ENCODE measurements at places on chromosomes 7 and 10.

GRCh38 chr10:59177031-59177797, 771 bp downstream of the PHYHIPL start:
- DNase-seq: peak; percentile 58

GRCh38 chr10:122295451-122295809, 24.3 kb downstream of the BTBD16 start:
- no peak for DNase-seq

DNA sequence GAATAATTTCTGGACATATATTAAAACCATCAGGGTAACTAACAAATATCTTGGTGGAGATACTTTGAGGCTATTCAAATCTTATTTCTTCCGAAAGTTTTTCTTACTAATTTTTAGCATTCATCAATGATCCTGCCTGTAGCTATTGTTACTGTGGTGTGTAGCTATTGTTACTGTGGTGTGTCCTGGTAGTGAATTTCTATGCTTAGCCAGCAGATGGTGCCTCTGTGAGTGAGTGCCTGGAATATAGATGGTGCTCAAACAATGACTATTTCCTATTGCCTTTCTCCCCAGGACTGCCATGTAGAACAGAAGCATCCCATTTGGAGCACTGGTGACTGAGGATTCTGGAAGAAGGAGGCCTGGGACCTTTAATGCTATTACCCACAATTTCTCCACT, 245.7 kb downstream of the CCSER2 start:
- DNase-seq: no peak

DNA sequence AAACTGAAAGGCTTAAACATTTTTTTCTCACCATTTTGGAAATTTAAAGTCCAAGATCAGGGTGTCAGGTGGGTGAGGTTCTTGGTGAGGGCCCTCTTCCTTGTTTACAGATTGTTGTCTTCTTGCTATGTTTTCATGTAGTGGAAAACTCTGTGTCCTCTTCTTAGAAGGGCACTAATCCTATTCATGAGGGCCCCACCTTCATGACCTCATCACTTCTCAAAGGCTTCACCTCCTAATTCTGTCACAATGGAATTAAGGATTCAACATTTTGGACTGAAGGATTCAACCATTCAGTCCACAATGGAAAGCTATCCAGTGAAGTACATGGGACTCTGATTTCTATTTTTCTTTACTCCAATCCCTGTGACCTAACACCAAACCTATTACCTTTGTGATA, 27.3 kb downstream of the MACC1 start:
- no peak for DNase-seq

- no peak for DNase-seq
Measured at GRCh38 chr7:130157700-130158099, 47.5 kb downstream of the TMEM209 start.

DNA sequence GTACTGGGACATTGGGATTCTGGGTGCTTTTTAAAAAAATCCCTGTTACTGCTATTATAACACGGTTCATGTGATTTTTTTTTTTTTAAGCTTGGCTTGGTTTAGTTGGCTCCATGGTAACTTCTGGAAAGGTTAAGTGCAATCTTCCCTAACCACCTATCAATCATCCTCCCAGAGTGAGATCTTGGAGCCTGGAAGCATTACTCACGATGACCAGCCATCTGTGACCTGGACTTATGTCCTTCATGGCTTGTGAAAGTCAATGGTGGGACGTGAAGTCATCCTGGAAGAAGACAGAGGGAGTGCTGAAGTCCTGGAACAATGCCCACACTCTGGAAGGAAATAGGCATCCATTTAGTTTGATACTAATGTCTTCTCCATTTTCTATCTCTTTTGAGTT, 135.5 kb upstream of the FRMD4A start:
- no peak for DNase-seq

GRCh38 chr10:47269294-47269693, 30.7 kb upstream of the GDF10 start:
- DNase-seq: no peak

- no peak for DNase-seq
Measured at GRCh38 chr10:47351899-47352815, 4.0 kb downstream of the RBP3 start.

GRCh38 chr10:16887565-16887964, 70.3 kb upstream of the RSU1 start:
- DNase-seq: no peak

- no peak for DNase-seq
Measured at GRCh38 chr7:140078392-140078791, 15.6 kb upstream of the PARP12 start.

DNA sequence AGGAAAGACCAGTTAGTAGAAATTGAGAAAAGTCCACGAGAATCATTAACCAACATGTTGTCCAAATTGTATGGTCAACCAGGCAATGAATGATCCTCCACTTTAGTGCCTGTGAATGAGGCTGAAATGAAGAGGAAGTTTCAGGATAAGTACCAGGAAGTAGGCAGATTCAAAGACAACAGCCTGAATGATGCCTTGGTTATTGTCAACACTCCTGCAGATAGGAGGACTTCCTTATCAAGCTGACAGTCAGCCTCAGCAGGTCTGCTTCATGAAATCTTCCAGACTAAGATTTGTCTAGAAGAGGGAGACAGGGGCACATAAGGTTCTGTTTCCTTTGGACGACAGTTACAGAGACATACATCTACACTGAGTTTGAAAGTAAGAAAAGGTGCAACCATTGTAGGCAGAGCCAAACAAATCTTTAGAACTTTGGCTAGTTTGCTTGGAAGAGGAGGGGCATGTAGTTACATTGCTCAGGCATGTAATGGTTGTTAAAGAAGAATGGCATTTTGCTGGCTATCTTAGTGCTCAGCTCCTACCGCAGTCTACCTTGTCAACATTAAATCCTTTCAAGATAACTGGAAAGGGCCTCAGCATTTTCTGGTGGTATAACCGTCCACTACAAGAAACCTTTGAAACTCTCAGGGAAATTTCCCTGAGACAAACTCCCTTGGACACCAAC, 81.4 kb downstream of the ABI1 start:
- DNase-seq: no peak

DNA sequence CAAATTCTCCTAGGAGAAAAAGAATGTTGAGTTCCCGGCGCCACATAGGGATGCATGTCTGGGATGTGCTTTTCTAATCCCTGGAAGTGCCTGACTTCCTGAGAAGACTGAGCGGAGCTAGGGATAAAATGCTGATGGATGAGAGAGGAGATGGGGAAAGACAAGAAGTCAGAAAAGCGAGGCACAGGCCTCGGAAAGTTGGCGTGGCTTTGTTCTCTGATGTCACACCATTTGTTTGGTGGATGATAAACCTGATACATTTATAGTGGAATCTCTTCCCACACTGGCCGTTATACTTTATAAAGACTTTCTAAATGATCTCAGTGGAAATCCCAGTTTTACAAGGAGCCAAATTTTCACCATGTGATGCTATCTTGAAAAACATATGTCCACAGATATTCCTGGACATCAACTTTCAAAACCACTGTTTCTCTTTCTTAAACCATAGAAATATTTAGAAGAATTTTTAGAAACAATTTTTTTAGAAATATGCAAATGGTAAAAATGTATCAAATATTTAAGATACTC, 188.8 kb upstream of the SVIL start:
- no peak for DNase-seq

DNA sequence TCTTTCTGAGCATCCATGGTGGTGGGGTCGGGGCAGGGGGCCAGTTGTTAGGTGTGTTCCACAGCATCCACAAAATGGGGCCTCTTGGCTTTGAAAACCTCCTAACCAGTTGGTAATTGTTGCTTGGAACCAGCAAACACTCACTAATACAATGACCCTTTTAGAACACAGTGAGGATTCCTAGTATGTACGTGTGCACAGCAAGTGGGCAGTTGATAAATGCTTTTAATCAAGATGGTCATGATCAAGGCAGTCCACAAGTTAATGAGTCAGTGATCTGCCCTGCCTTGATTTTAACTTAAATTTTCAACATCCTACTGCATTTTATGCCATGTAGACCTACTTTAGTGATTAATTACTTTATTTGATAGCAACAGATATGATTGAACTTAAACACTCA, 103.1 kb downstream of the ETV1 start:
- no peak for DNase-seq

- DNase-seq: no peak
Measured at GRCh38 chr7:155343150-155343549, 45.5 kb downstream of the INSIG1 start.

- no peak for DNase-seq
Measured at GRCh38 chr10:44858988-44859387, 52.1 kb upstream of the TMEM72 start.

DNA sequence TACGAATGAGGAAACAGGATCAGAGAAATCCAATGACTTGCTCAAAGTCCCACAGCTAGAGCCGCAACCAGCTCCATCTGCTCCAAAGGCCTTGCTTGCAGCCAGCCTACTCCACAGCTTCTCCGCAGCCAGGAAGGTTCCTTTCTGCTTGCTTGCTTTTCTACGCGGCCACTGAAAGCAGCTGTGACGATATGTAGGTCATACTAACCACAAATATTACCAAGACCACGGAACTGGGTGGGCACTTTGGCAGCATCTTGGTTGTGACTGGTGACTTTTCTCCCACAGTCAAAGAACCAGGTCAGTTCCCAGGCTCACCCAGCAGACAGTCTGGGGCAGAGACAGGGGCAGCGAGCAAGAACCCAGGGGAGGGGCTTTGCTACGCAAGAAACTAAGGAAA, 86.4 kb downstream of the FAM53B start:
- DNase-seq: no peak

DNA sequence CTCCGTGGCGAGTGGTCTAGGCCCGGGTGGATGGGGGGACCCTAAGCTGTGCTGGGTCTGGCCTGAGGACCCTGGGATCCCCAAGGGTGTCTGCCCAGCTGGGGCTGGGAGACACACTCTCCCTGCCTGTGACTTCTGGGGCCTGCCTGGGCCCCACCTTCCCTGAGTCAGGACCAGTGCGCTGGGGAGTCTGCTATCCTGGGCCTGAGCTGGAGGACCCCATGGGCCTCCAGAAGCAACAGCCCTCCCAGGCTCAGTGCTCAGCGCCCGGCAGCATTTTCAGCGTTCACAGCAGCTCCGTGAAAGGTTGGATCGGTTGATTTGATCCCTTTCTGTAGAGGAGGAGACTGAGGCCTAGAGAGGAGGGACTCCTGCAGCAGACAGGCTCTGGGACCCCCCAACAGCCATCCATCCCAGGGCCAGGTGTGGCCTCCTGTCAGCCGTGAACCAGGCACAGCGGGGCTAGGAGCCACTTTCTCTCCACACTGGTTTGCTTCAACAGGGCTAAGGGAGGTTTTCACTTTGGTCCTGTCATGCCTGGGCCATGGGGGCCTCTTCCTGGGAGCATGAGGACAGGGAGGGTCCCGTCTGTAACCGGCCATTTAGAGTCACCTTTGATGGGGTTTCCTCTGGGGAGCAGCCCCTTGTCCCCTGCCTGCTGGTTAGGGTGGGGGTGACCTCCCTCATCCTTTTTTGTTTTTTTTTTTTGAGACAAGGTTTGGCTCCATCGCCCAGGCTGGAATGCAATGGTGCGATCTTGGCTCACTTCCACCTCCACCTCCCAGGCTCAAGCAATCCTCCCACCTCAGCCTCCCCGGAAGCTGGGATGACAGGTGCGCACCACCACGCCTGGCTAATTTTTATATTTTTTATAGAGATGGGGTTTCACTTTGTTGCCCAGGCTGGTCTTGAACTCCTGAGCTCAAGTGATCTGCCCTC, 12.4 kb downstream of the FOXL3 start:
- DNase-seq: no peak

DNA sequence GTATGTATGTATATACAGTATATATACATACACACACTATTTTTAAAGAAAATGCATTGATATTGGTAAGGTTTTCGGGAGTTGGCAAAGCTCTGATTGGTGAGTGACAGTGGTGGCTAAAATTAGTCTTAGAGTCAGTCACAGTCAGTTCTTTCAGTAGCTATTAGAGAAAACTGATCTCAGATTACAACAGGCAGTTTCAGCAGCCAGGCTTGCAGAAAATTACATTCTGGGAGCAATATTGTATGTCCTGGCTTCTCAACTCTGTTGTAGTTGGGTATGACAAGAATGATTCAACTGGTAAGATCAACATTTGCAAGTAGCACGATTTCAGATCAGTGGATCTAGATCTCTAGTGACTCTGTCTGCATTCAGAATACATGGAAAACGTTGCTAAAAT, 897.9 kb upstream of the AUTS2 start:
- no peak for DNase-seq

DNA sequence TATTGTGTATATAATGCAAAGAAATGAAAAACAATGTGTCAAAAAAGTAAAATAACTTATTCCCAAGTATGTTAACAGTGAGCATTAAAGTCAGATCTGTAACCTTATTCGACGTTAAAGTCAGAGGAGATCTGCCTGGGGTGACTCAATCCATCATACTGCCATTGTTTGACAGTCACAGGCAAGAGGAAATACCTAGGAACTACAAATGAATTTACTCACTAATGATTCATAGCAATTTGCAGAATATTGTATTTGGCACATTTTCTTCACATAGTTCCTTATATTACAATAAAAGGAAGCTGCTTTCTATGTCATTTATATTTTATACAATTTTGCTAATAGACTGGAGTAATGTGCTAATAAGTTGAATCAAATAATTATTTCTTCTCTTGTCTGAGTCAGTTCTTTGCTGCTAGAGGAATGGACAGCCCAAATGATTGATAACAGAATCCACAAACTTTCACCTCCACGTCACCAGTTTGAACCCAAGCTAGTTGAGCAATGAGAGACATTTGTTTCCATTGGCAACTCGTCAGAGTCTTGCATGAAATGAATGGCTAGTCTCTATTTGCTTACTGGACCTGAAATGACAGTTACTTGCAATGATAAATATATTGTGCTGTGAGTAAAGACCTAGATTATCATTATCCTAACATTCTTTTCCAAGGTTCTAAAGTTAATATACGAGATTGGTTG, 48.5 kb upstream of the TMEM106B start:
- no peak for DNase-seq

Measured in NCI-H774 (cell line).